CD4-positive, alpha-beta T cell treated with Interleukin-15 for 4 hours (primary cell): ENCODE measurements at places on chromosomes 3 and 15.

DNA sequence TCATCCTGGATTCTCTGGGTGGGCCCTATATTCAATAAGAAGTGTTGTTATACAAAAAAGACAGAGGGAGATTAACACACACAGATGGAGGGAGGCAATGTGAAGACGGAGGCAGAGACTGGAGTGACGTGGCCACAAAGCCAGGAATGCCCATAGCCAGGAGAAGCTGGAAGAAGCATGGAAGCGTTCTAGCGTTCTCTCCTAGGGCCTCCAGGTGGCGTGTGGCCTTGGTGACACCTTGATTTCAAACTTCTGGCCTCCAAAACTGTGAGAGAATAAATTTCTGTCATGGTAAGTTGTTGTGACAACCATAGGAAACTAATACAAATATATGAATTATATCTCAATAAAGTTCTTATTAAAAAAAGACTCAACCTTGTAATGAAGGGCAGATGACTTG lies 21.3 kb downstream of the THBS1 start:
- no peak for DNase-seq

GRCh38 chr3:159919873-159920272 lies 68.8 kb upstream of the IL12A start:
- no peak for DNase-seq

- DNase-seq: no peak
These were observed 116.3 kb downstream of the TMEM266 start for GRCh38 chr15:76176059-76176458.

DNA sequence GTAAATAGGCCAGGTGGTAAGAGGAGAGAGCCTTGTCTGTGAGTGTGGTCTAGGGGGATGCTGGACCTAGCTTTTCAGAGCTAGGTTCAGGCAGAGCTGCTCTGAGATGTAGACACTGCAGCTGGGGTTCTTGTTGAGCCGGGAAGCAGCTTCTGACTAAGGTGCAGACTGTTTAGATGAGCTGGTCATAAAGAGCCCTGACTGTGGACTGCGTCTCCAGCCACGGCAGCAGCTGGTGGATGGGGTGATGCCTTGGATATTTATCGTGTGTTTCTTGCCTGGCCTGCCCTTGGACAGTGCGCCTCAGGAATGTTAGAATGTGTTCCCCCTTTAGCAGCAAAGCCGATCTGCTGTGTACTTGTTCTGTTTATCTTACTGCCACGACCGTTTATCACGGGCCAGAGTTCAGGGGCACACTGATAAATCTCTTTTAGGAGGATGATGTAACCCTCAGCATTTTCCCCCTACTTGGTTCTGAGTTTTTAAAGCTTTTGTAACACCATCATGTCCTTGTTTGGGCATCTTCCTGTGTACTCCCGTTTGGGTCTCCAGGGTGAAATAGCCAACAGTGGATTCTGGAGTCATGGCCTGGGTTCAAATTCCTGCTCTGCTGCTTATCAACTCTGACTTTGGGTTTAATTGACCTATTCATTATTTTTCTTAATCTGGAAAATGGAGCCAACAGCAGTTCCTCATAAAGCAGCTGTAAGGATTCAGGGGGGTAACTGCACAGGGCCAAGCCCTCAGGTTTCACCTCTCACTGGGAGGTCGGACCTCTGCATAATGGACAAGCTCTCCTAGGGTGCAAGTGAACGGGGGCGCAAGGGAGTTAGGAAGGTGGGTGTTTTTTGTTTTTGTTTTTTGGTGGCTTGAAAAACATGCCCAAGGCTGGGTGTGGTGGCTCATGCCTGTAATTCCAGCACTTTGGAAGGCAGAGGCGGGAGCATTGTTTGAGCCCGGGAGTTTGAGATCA lies 51.4 kb downstream of the FLNB start:
- no peak for DNase-seq

DNA sequence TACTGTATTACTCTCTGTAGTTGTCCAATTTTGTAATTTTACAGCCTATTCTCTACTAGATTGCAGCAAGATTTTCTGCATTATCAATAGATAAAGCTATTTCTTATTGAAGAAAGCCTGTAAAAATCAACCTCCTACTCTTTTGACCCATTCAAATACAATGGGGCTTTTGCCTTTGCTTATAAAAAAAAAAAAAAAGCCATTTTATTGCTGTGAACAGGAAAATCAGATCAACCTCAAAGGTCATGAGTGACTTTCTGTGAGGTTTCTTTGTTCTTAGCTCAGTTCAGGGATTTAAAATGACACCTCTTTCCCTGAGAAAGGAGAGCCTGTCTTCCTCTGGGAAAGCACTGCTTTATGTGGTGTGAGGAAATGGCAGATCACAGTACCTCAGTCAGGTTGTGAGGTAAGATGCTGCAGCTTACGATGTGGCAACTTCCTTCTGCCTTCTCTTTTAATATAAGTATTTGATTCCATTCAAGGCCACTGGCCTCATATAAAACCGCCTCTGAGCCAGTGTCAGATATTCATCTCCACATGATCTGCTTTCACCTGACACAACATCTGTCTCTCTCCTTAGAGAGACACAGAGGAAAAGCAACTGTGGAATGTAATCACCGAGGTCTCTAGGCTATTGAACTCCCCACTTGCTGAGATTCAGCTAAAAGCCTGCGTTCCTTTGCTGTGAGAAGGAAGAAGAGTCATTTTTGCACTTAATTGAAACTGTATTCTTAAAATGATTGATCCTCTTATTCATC lies 161.5 kb upstream of the MB21D2 start:
- no peak for DNase-seq

DNA sequence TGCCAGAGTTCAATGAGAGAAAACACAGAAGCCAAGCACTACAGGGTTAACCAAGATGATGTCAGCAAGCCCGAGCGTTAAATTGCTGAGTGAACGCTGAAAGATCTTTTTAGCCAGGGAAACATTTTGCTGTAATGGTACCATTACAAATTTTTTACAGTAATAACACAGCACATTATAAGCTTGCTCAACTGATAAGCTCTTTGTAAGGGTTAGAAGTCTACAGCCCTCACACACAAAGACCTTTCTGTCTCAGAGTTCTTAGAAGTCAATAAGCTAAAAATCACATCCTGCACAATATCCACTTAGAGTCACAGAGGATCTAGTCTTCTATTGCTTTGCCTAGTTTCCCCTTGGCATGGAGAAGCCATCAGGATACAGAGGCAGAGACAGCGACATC lies 29.9 kb downstream of the CHSY1 start:
- no peak for DNase-seq

- no peak for DNase-seq
These were observed 142.6 kb downstream of the RPLP1 start for GRCh38 chr15:69595009-69595791.

DNA sequence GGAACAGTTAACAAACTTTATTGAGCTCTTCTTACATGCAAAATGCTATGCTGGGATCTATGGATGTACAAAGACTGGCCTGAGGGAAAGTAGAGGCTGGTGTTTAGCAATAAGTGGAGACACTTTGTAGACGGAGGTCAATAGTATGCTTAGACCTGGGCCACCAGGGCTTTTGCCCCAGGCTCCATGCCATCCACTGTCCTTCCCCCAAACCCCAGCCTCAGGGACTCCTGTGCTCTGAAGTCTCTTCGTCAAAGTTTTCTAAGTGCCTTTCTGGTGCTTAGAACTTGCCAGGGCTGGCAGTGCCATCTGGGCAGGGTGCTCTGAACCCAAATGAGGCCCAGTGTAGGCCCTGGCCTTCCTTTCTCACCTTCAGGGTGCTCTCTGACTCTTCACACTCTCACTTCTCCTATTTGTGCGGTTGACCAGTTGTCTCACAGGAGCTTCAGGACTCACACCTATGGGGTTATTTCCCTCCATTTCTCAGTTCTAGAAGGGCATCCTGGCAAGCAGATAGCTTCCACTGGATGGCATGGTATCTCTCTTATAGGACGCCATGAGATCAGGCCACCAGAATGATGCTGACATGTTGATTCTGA lies 21.8 kb upstream of the KCNAB1 start:
- no peak for DNase-seq

DNA sequence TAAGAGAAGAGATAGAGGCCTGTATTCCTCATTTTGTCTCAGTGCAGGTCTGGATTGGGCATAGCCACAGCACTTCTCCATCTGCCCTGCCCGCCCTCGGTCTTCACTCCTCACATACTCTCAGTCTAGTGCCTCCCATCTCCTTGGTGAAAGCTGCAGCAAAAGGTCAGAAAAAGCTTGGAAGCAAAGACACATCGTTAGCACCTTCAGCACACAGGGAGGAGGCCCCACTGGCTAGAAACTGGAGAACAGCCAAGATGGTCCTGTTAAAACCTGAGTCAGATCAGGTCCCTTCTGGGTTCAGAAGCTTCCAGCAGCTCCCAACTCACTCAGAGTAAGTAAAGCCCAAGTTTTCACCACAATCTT lies 1.6 kb upstream of the KLF15 start:
- no peak for DNase-seq

- DNase-seq: no peak
These were observed 54.0 kb downstream of the RAB11A start for GRCh38 chr15:65923264-65923663.

GRCh38 chr3:129195731-129196256 lies 12.1 kb upstream of the CNBP start:
- no peak for DNase-seq

DNA sequence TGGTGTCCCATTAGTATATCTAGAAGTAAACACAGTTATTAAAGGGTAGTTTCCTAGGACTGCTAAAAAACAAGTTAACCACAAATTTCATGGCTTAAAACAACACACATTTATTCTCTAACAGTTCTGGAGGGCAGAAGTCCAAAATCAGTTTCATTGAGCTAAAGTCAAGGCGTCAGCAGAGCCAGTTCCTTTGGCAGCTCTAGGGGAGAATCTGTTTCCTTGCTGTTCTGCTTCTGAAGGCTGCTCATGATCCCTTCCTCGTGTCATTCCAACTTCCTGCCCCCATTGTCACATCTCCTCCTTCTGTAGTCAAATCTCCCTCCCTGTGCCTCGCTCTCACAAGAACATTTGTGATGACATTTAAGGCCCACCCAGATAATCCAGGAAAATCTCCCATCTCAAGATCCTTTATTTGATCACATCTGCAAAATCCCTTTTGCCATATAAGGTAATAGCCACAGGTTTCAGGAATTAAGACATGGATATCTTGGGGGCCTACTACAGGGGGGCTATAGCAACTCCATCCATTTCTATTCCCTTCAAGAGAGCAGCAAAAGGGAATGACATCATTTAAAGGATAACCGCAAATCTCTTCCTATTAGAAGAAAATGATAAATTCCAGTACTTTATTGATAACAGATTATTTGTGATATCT lies 50.1 kb downstream of the GPR176 start:
- no peak for DNase-seq

GRCh38 chr3:156050918-156051317 lies 69.5 kb upstream of the KCNAB1 start:
- no peak for DNase-seq

DNA sequence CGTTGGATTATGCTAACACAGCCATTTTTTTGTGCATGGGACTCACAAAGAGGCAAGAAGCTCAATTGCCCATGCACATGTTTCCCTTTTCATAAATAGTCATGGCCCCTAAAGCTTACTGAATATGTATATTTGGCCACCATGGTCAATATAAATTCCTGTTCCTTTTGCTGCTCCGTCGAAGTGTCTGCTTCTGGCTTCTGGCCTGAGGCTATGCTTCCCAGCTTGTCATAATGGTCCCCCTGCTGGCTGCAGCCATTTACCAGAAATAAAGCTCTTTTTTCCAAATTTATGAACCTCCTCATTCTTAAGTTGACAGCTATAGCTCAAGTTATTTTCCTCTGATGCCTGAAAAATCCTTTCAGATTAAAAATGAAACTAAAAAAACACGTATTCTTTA lies 602.1 kb downstream of the VGLL3 start:
- DNase-seq: no peak

- DNase-seq: no peak
These were observed 37.0 kb upstream of the HACD2 start for GRCh38 chr3:123621850-123622189.

GRCh38 chr15:94970802-94971201 lies 739.4 kb downstream of the MCTP2 start:
- DNase-seq: no peak

GRCh38 chr3:48990636-48991469 lies 812 bp downstream of the P4HTM start:
- DNase-seq: peak; percentile 31

DNA sequence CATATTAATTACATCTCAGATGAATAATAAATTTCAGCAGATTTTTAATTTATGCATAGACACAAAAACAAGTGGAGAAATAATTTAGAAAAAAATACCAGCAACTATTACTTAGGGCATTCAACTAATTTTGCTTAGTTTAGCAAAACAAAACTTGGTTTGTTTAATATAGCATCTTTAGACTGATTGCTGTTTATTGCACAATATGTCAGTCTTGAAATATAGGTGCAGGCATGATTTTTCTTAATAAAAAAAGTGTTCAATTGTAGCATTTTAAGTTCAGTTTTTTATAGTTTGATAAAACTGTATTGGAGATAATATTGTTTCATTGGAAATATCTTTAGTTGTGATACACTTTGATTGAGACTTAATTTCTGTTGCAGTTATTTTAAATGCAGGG lies 161.2 kb upstream of the KCNH8 start:
- DNase-seq: no peak

DNA sequence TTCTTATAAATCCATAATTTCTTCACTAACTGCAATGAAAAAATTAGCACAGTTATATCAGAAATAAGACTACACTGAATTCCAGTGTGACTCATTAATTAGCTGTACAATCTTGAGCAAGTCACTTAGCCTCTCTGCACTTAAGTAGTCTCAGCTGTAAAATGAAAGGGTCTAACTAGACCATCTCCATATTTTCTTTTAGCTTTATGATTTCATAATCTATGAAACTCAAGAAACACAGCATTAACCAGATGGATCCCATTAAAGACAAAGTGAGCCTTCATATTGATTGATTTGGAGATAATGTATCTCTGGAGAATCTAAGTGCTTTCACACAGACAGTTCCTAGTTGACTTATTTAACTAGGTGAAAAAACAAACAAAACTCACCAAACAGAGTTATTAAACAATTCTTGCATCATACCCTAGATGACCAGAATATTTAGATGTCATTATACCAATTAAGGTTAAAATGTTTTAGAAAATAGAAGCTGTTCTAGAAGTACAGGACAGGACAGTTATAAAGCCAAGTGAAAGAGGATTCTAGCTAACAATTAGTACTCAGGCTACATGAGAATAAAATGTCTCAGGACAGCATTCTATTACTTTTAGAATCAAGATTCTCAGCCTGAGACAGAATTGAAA lies 11.2 kb downstream of the CSNK1G1 start:
- DNase-seq: no peak

- DNase-seq: no peak
These were observed 109.6 kb downstream of the PLD1 start for GRCh38 chr3:171700653-171701052.

GRCh38 chr3:107574650-107575049 lies 51.9 kb downstream of the BBX start:
- peak; percentile 7 for DNase-seq

DNA sequence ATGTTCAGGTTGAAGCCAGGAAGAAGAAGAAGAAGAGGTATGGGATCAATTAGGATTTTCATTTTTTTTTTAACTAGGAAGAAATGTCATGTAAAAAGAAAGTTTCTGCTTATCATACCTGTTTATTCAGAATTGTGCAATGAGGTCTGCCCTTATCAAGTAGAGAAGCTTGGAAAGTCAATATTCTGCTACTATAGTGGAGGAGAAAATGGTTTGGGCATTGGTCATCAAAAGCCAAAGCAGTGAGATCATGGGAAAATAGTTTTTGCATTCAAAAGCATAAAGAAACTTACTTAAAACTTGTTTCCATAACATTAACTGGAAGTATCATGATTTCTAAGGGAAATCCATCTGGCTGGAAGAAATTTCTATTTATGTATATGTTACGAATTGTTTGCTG lies 1239.2 kb downstream of the NSUN3 start:
- DNase-seq: no peak

- DNase-seq: no peak
These were observed 84.2 kb upstream of the IL12A start for GRCh38 chr3:159904455-159904854.

GRCh38 chr3:47443611-47443995 lies 32.1 kb downstream of the SCAP start:
- no peak for DNase-seq
